ENCODE measurements at places on chromosomes 2 and 18.

DNA sequence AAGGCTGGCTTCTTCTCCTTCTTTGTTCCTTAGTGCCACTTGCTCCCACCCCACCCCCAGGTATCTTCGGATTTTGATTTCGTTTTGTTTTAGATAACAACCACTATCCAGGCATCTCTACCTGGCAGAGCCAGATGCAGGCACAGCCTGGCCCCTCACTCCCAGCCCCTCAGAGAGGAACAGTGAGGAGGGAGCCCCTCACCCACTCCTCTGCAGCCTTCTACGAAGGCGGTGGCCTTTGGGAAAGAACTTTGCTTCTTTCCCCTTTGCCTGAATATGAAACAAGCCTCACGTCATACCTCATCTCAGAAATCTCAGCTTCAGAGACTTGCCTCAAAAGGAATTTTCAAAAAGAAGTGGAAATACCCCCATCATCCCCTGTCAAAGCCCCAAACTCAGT, 6.3 kb upstream of the CYP26B1 start:
- DNase-seq, result no peak

DNA sequence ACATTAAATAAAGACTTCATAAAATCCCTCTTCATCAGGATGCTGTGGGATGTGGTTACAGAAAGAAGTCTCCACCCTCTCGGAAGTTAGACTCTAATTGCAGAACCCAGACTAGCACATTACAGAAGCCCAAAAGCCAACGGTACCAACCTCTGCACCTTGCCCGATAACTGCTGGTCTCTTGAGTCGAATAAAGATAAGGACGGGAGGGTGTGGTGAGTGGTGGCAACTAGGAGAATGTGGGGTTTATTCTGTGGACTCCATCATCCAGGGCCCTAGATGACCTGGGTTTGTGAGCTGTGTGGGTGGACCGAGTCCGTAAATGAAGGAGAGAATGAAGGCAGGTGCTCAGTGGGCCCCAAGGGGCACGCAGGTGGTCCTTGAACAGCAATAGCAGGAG, 462.8 kb upstream of the ID2 start:
- DNase-seq, result no peak

- DNase-seq, result no peak
These were observed 50.1 kb upstream of the CRACDL start for GRCh38 chr2:98985905-98986666.

GRCh38 chr2:182715121-182715891, 751 bp upstream of the DNAJC10 start:
- DNase-seq, result no peak

DNA sequence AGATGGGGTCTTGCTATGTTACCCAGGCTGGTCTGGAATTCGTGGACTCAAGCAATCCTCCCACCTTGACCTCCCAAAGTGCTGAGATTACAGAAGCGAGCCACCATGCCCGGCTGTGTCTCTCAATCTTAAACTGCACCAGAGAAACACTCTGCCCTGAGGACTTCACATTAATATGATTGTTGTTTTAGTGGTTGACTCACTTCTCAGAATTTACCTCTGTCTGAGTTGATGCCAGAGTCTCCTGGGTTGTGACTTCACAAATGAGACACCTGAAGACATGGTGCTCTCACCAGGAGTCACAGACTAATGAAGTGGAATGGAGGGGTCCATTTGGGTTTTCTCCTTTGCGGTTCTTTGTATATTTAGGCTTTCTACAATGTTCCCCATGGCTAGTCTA, 61.0 kb upstream of the TGIF1 start:
- no peak for DNase-seq

- DNase-seq, result no peak
These were observed 1.5 kb upstream of the ASNSD1 start for GRCh38 chr2:189659734-189660133.

- DNase-seq, result no peak
These were observed 29.0 kb upstream of the ID2 start for GRCh38 chr2:8652774-8653426.

GRCh38 chr2:12619975-12620374, 96.8 kb upstream of the TRIB2 start:
- DNase-seq, result no peak

- no peak for DNase-seq
These were observed 47.7 kb downstream of the HS6ST1 start for GRCh38 chr2:128270672-128271596.

GRCh38 chr2:43217228-43218154, 8.9 kb downstream of the ZFP36L2 start:
- DNase-seq, result no peak

DNA sequence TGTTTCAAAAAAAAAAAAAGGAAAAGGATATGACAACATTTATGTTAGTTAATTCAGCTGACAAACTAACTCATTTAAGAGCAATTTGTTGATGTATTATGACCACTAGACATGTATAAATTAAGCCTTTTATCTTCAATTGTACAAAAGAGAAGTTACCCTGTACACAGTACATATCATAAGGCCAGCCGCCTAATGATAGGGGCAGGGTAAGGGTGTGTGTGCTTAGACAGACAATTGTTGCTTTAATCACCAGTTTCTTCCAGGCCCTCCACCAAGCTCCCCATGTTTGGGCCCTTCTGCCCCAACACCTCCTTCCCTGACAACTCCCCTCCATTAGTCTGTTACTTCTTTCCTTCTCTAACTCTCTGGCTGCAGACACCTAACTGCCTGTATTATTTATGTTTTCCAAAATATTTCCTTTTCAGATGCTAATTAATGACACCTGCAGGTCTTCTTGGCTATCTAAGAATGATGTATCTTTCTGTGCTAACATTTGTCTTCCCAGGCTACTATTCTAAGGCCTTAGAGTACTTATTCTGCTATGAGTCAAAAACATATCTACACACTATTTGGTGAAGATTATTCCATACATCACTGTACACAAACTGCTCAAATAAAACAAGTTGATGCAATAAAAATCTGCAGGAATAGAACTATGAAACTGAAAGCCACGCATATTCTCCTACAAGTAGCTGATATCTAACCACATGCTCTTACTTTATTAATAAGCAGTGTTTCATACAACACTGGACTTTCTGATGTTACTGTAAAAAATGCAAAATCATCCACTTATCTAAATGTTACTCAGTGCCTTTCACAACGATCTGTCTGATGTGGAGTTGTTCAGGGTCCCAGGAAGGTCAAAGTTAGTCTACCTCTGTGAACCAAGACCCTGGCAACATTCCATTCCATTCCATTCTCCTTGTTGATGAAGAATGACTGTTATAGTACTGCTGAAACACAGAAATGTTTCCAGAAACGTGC, 26.4 kb downstream of the TMEM131 start:
- DNase-seq, result no peak

- no peak for DNase-seq
These were observed 3.9 kb upstream of the TMEM178A start for GRCh38 chr2:39661826-39662225.

DNA sequence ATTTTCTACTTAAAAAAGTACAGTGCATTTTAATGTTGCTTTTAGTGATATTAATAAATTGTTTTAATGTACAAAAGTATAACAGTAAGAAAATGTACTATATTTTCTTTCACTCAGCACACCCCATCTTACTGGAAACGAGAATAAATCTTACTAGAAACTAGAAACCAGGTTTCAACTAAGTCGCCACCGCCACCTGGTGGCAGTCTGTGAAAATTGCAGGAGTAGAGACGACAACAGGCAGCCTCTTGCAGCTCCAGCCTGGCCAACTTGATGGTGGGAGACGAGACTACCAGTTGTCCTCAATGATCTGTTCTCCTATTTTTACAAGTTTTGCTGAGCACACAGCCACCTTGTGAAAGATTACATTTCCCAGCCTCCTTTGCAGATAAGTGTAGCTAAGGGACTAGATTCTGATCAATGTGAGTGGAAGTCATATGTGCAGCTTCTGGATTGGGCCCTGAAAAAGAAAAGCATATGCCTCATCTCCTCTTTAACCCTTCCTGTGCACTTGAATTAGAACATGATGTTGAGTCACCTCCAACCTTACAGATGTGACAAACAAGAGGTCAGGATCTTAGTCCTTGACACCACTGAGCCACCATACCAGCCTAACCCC, 8.7 kb downstream of the OTOF start:
- DNase-seq, result no peak

- no peak for DNase-seq
These were observed 14.5 kb upstream of the LPIN2 start for GRCh38 chr18:3027370-3027891.

DNA sequence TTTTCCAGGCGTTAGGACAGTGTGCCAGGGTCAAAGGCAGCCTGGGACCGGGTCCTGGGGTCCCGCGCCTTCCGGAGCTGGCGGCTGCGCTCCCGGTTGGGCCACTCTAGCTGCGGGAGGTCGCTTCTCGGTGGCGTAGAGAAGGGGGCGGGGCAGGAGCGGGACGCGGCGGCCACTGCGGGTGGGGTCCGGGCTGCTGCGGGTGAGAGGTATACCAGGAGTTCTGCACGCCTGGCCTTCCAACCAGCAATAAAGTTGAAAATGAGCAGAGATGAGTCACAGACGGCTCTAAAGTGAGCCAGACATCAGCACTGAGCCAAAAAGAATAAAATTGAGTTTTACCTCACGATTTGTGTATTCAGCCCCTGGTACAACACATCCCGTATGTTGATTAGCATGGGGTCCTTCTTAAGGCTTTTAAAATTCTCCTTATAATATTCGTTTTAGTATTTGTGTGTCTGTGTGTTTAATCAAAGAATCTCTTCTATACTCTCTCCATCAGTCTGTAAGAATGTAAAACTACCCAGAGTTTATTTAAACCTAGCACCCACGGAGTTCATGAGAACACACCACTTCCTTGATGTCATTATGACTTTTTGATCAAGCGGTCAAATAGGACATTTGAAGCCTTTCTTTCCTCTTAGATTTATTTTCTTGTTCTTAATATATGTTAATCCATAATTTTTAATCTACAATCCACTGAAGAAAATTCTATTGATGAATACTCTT, at the start of gene C1GALT1C1L:
Gene C1GALT1C1L (minus strand): TSS at position 108 of the 729 bp plus-strand sequence. CDS start 107 bp downstream, at position 1.
- peak; percentile 10 for DNase-seq

DNA sequence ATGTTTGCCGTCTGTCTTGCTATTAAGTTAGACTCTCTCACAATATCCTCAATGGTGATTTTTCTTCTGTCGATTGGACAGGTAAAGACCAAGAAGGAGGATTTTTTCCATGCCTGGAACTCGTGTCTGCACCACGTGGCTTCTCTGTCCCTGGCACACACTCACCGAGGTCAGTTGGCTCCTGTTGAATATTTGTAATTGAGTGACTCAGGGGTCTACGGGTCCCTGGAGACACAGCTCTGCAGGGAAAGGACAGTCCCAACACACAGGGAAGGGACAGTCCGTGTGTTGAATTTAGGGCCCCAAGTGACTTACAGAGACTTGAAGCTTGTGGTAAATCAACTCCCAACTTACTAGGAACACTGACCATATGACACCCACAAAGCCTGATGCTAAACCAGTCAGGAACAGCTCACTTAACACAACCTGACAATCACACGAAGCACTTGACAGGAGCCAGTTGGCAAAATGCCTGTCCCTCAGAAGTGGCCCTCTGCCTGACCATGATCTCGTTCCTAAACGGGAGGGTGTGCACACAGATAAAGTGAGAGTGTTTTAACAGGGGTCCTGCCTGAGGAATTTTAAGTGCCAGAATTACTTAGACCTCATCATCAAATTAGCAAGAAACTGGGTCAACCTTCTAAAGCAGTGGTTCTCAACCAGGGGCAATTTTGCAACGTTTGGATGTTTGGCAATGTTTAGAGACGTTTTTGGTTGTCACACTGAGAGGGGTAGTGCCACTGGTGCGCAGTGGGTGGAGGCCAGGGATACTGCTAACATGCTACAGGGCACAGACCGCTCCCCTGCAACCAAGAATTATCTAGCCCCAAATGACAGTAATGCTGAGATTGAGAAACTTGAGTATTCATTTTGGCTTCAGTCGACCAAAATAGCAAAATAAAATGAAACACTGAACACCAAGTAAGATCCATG, 88.9 kb upstream of the BCL2L11 start:
- DNase-seq, result no peak

DNA sequence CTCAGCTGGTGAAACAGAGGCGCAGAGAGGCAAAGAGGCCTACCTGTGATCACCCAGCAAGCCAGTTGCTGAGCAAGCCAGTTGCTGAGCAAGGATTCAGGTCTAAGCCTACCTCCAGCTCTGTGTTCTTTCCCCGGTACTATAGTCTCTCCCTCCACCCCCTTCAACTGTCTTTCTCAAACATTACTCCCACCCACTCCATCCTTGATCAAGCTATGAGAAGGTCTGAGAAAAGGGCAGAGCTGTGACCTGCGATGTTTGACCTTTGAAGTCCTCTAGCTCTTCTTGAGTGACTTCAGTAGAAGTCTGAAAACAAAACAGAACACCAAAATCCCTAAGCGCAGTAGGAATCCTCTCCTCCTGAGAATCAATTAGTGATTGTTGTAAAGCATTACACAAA, 665.2 kb upstream of the ID2 start:
- no peak for DNase-seq

DNA sequence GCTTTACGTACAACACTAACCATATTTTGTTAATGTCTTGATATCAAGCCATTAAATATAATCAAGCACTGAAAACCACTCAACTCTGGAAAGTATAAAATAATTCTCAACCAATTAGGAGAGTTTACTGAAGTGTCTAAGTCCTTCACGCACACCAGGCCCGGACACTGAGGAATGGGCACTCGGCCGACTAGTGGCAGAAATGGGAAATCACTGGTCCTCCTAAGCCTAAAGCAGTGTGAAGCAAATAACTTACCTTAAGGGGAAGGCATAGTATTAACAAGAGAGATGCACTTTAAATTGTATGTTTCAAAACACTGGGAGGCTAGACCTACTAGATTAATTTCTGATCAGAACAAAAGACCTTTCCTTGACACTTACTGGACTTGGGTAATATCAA, 45.7 kb downstream of the FAM210A start:
- DNase-seq, result no peak

GRCh38 chr2:140504601-140505000, 1626.2 kb downstream of the LRP1B start:
- DNase-seq, result no peak

- no peak for DNase-seq
These were observed 7.4 kb upstream of the FHL2 start for GRCh38 chr2:105406221-105406620.

DNA sequence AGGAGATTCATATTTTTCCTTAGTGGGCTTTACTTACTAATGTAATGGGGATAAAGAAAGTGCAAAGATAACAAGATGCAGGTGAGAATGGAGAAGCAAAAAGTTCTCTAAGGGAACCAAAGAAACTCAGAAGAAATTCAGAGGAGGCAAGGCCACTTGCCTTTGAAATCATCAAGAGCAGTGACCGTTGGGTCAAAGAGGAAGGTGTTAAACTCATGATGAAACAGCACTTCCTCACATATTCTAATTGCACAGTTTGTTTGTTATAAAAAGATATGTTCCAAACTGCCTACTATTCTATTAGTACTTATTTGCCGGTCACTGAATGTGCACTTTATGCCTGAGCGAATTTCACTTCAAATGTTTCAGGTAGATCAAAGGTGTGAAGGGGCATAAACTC, 975.1 kb downstream of the BCL11A start:
- no peak for DNase-seq

GRCh38 chr2:177098001-177098613, 114.5 kb upstream of the HNRNPA3 start:
- no peak for DNase-seq

- no peak for DNase-seq
These were observed 43.3 kb downstream of the KCNH7 start for GRCh38 chr2:162795312-162795711.
